Right ventricle myocardium inferior (tissue), 1 donor: ENCODE measurements at places on chromosomes 3 and 15. TPM values are rescaled to one million over a fixed set of nuclear protein-coding genes. Genes with fewer than 3 reads are reported as not detected.

Gene RHOV
- total RNA-seq: not detected

Gene ITPKA
- total RNA-seq: 2.7 TPM

Gene AADAC
- total RNA-seq: not detected

Gene PRSS50
- 0.11 TPM for total RNA-seq

Gene MNS1
- 1.0 TPM for total RNA-seq

Gene CAMP
- total RNA-seq: 1.5 TPM

Gene NEK10
- total RNA-seq: 9.8 TPM

Gene GRAMD1C
- 2.4 TPM for total RNA-seq

Gene OSTN
- 0.11 TPM for total RNA-seq

GRCh38 chr3:164407111-164407510 lies 671.2 kb downstream of the SI start:
- no peak for DNase-seq

- DNase-seq: no peak
These were observed 347.4 kb downstream of the THSD4 start for GRCh38 chr15:71462638-71463037.

DNA sequence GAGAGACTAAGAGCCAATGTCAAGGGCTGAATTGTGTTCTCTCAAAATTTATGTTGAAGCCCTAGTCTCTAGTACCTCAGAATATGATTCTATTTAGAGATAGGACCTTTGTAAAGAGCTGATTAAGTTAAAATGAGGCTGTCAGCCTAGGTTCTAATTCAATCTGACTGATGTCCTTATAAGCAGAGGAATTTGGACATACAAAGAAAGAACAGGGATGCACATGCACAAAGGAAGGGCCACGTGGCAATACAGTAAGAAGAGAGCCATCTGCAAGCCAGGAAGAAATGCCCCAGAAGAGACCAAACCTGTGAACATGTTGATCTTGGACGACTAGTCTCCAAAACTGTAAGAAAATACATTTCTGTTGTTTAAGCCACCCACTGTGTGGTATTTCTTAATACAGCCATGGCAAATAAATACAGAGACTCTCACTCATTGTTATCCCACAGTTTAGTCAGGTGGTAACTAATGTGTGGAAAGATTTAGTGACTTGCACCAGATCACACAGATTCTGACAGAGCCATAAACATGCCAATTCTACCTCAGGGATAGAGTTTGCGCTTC lies 652.2 kb downstream of the NAALADL2 start:
- no peak for DNase-seq

DNA sequence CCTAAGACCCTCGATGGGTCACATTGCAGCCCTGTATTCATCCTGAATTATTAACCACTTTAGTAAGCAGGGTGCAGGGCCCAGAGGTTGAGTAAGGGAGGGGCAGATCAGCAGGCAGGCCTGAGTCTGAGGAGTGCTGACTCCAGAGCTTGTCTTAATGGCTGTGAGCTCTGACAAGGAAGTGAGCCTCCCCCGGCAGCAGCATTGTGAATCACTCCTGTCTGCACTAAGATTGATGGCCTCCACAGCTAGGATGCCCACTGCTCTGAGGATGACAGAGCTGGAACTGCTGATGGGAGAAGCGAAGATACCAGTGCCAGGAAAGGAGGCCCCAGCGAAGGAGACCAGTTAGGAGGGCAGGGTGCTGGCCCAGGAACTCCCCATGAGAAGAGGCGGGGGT lies 46.5 kb upstream of the CCDC174 start:
- DNase-seq: no peak

- DNase-seq: no peak
These were observed 71.4 kb downstream of the GHSR start for GRCh38 chr3:172376881-172377280.

DNA sequence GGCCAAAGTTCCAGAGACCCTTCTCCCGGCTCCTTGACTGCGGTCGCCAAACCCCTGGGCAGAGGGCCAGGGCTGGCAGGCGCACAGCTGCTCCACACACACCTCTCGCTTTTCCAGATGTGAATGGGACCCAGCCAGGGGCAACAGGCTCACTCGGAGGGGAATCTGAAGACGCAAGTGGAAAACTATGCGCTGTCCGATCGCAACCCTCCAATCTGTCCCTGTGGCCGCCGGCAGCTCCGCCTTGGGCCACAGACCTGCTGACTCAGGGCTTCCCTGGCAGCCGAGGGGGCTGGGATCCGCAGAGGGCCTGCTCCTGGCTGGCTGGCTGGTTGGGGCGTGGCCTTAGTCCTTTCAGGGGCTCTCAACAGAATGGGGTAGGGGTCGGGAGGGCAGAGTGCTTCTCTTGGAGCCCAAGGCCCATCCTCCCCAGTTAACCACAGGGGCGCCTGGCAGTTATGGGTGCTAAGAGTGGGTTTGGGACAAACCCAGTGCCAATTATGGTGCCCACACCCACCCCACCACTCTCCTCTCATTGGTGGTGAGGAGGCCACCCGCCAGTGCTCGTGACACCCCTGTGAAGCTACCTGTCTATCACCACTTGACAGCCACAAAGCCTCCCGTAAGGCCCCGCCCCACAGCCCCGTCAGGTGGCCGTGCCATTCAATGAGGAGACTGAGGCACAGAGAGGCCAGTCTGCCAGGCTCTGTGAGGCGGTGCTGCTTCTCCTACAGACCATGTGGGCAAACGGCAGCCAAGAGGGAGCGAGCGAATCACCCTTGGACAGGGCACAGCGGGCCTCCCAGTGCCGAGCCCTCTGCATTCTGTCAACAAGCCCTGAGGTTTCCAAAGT lies 53.8 kb downstream of the IQSEC1 start:
- no peak for DNase-seq

DNA sequence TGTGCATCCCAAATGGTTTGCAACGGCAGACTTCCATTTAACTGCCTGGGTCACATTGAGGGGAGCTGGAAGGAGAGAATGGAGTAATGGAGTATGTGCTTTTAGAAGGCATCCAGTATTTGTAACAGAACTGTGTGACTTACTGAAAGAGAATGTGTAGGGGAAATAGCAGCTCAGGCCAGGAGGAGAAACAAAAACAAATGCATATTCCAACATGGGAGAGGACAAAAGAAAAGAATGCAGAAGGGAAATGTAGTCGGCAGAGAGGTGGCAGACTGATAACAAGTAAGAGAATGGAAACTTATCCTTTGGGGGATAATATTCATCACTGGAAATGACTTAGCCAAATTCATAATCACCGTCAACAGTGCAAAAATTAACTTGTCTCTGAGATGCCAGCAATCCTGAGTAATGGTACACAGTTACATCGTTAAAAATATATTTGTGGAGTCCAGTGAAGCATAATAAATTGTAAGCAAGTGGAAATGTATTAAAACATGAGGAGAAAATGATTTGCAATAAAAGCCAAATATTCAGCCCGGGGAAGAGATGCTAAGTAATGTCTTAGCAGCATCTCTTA lies 294.9 kb upstream of the SGO1 start:
- no peak for DNase-seq

GRCh38 chr3:174101244-174101643 lies 703.7 kb downstream of the NLGN1 start:
- DNase-seq: no peak

DNA sequence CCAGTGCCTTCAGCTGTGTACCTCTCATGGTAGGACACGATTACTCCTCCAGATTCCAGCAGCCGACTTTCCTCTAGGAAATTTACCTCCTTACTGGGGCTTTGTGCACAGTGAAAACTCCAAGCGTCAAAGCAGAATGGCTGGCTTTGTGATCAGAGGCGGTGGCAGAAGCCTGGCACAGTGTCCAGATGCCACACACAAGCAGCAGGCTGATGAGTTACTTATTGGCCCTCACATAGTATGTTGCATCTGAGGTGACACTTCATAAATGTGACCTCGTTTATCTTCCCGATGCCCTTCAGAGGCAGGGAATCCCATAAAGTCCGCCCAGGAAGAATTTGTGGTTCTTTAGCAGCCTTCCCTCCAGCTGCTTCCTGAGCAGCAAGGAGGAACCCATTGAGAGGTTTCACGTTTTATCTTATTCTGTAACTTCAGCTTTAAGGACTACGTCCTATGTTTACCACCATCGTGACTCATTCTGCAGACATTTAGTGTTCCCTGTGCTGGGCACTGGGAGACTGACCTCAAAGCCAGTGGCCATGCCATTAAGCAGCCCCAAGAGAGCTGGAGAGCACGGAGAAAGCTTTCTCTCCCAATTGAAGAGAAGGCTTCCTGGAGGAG lies 107.1 kb upstream of the C15orf61 start:
- no peak for DNase-seq

- no peak for DNase-seq
These were observed 42.0 kb upstream of the SKOR1 start for GRCh38 chr15:67783303-67783702.

- DNase-seq: no peak
These were observed 74.7 kb downstream of the CMSS1 start for GRCh38 chr3:99892332-99892731.

GRCh38 chr3:32200992-32201758 lies 37.3 kb upstream of the CMTM8 start:
- DNase-seq: no peak

GRCh38 chr3:128324911-128325592 lies 141.6 kb downstream of the DNAJB8 start:
- DNase-seq: no peak

GRCh38 chr3:40169983-40170382 lies 139.5 kb upstream of the EIF1B start:
- no peak for DNase-seq

DNA sequence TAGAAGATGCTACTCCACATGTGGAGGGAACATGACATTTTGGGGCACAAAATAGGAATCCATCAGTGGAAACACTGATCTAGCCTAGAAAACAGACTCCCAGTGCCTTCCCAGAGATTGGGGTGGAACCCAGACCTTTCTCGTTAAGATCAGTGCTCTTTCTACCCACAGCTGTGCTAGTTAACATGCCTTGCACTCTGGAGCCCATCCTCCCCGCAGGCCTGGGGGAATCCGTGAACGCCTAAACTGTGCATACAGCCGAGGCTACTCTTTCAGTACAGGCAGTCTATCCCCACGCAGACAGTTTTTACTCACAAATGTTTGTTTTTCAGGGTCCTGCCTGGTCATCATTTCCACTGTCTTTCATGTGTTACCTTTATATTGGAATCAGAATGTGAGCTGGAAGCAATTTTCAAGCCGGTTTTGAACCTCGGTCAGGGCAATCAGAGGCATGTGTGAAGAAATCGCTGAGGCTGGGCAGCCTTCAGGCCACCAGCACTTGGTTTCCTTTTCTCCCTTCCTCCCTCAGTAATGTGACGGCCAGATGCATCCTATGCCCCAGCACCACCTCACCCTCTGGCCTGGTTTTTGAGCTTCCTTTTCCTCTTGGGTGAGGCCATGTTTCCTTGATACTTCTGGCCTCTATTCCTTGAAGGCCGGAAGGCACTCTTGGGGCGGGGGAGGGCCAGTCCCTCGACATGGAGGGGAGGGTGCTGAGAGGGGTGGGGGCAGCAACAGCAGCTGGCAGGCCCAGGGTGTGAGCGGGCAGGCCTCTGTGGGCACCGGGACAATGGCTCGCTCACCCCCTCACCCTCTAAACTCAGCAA lies 123.6 kb upstream of the GALNT15 start:
- no peak for DNase-seq

DNA sequence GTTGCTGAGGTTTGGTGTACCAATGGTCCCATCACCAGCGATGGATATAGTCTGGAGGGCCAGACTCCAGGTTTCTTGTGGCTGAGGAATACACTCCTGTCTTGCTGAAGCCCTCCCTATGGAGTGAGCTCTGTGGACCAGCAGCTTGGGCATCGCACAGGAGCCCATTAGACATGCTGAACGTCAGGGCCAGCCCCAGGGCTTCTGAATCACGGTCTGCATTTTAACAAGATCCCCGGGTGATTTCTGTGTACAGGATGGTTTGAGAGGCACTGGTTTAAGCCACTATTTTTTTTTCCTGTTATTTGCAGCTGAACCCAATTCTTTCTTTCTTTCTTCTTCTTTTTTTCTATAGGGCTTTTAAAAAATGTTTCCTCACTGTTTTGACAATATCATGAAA lies 69.5 kb upstream of the XCR1 start:
- no peak for DNase-seq

- DNase-seq: no peak
These were observed 55.9 kb downstream of the ALCAM start for GRCh38 chr3:105422645-105423044.

DNA sequence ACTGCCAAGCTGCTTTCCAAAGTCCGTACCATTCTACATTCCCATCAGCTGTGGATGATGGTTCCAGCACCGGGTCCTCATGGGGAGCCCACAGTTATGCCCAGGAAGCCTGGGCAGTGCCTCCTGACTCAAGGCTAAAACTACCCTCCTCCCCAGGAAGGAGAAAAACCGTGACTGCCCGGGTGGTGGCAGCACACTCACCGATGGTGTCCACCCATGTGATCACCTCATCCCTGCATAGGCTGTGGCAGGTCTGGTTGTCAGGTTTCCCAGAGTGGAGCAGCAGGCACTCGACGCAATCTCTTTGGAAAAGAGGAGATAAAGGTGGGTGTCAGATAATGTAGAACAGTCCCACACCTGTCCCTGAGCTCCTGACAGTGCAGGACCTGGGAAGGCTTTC lies 38.6 kb downstream of the UMPS start:
- DNase-seq: no peak

GRCh38 chr15:62927196-62927595 lies 115.4 kb upstream of the TPM1 start:
- no peak for DNase-seq

DNA sequence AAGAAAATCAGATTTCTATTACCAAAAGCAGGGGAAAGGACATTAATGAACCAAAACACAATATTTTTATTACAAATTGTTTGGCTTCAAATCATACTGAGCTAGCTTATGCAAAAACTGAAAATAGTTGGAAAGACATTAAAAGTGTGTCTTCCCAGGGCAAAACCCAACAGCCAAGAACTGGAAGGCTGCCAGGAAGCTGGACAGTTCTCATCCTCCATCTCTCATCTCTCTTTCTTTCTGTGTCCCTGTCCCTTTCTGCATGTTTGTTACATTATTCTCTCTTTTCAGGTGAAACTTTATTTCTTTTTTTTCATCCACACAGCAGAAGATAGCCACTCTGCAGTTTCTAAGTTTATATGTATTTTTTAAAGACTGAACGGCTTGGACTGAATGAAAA lies 41.1 kb upstream of the SNTN start:
- DNase-seq: no peak

GRCh38 chr15:71348597-71348996 lies 233.3 kb downstream of the THSD4 start:
- DNase-seq: no peak

DNA sequence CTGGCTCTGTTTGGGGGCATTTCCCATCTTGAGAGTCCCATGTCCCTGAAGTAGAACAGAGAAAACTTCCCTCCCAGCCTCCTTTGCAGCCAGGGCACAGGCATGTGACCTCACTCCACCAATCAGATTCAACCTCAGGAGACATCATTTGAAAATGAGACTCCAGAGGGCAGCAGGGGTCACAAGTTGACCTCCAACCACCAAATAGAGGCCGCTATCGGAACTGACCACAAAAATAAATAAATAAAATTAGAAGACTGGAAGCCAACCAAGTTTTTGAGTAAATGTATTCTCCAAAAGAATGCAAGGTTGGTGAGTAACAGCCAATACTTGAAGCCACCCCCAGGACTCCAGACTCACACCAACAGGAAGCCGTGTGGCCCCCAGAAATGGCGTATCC lies 106.5 kb downstream of the CHSY1 start:
- no peak for DNase-seq

- DNase-seq: no peak
These were observed 11.3 kb upstream of the DLG1 start for GRCh38 chr3:197309528-197310361.
